ENCODE measurements at places on chromosomes 5 and 9. TPM values are rescaled to one million over a fixed set of nuclear protein-coding genes. Genes with fewer than 3 reads are reported as not detected.

PTPRD gene
- 0.49 TPM for total RNA-seq

GDF9 gene
- 0.09 TPM for total RNA-seq

NR4A3 gene
- total RNA-seq, result 3.5 TPM

LHX6 gene
- total RNA-seq, result 0.38 TPM

CNTNAP3B gene
- total RNA-seq, result 15.9 TPM

HTR4 gene
- not detected for total RNA-seq

OLFML2A gene
- total RNA-seq, result 21.6 TPM

OBP2B gene
- total RNA-seq, result not detected

ANKRD34B gene
- not detected for total RNA-seq

TMC1 gene
- total RNA-seq, result 0.20 TPM

CSF1R gene
- total RNA-seq, result 0.33 TPM

CRHBP gene
- 0.21 TPM for total RNA-seq

SAXO1 gene
- not detected for total RNA-seq

HSD17B3 gene
- 0.17 TPM for total RNA-seq

ADGRV1 gene
- total RNA-seq, result 1.1 TPM

PCDHA4 gene
- 1.7 TPM for total RNA-seq

SOHLH1 gene
- not detected for total RNA-seq

PIK3R1 gene
- 6.7 TPM for total RNA-seq

PRLR gene
- 0.16 TPM for total RNA-seq

BRIX1 gene
- 56.3 TPM for total RNA-seq

GLDC gene
- total RNA-seq, result 13.1 TPM

RANBP17 gene
- 2.0 TPM for total RNA-seq

IFNA2 gene
- not detected for total RNA-seq

DMRT2 gene
- total RNA-seq, result not detected

PCDHA12 gene
- total RNA-seq, result 2.6 TPM

OTP gene
- total RNA-seq, result 0.19 TPM

PCDHB11 gene
- total RNA-seq, result 0.07 TPM

ARHGEF28 gene
- total RNA-seq, result 15.0 TPM

NUDCD2 gene
- total RNA-seq, result 31.6 TPM

MARCOL gene
- total RNA-seq, result not detected

TRMT10B gene
- total RNA-seq, result 6.3 TPM

ST8SIA4 gene
- total RNA-seq, result 1.3 TPM

PCDHGA12 gene
- not detected for total RNA-seq

EPB41L4B gene
- total RNA-seq, result 11.1 TPM

TBC1D2 gene
- 8.7 TPM for total RNA-seq

CDC20B gene
- total RNA-seq, result not detected

MUSK gene
- total RNA-seq, result not detected

PCDHGA6 gene
- total RNA-seq, result 0.23 TPM

PCDHGB5 gene
- 2.1 TPM for total RNA-seq

PPP3R2 gene
- total RNA-seq, result not detected

NMUR2 gene
- total RNA-seq, result 0.14 TPM

SUSD1 gene
- total RNA-seq, result 12.3 TPM

SHOC1 gene
- not detected for total RNA-seq

LPCAT1 gene
- 142 TPM for total RNA-seq
